NCI-H187 (cell line): ENCODE measurements at places on chromosomes 1 and 21.

DNA sequence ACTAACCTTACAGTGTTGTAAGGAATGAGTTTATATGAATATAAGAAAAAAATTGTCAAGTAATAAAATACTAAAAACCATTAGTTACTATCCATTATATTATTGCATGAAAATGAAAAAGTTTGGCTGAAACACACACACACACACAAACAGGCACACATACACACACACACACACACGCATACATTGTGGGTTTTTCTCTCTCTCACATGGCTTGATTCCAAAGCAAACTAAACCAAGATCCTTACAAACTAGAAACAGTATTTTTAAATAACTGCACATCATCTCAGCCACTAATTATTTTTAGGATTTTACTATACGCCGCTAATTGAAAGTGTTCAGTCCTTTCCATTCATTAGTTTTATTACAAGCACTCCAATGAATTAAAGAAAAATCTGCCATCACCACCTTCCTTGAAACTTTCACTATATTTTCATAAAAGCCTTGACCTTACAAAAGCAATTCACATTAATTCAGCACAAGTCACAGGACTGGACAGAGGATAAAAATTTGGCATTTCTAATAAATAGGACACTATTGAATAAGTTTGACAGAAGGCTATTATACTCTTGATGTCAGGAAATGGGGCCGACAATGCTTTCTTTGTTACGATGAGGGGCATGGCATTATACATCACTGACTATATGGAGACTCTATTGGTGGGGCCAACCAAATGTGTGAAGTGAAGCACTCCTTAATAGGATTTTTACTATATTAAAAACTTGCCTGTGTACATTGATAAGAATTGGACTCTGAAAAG, 187.0 kb upstream of the ESRRG start:
- no peak for DNase-seq

DNA sequence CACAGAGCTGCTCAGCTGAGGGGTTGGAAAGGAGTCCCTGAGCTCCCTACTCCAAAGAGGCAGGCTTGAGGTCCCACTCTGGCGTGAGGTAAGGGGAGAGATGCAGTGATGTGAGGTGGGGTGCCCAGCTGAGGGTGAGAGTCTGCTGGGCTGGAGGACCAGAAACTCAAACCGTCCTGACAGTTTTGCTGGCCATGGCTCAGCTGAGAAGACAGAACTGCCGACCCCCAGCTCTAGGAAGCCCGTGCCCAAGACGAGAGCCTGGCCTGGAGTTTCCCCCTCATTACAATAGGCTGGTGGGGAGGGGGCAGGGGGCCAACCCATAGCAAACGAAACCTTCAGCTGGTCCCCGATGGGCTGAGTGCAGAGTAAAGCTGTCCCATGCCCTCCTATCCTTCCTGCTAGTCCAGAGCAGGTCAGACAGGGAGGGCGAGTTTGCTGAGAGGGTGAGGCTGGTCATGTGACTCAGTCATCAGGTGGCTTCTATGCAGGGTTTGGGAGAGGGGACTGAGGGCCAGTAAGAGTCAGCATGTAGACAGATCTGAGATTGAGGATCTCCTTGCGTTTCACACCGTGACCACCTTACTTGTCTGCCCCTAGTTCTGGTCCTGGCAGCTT, 129.3 kb downstream of the PRDM2 start:
- DNase-seq: no peak

- no peak for DNase-seq
These were observed 26.8 kb upstream of the SLC30A1 start for GRCh38 chr1:211605603-211606331.

DNA sequence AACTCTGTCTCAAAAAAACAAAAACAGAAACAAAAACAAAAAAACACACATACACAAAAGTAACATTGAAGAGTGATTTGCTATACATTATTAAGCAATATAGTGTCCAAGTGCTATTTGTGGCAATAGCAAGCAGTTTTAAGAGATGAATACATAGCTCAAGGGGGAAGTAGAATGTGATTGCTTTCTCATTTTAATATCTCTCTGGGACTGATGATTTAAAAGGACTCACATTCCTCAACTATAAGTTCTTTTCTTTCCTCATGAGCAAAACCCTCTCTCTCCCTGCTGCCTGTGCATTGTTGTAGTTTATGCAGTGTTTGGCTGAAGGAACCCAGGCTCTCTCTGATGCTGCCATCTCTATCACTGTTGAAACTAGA, 47.0 kb upstream of the CSF1 start:
- DNase-seq: no peak

- DNase-seq: no peak
These were observed 76.1 kb downstream of the SH3BGR start for GRCh38 chr21:39527664-39528381.

GRCh38 chr21:36211660-36212512, 55.3 kb downstream of the DOP1B start:
- DNase-seq: no peak

- DNase-seq: no peak
These were observed 26.1 kb downstream of the ATP5PF start for GRCh38 chr21:25708467-25709065.
